Activated naive CD8-positive, alpha-beta T cell treated with anti-CD3 and anti-CD28 coated beads, Interleukin-2, amount 50 U/mL, for 24 hours (primary cell): ENCODE measurements at places on chromosomes 5 and 9.

GRCh38 chr9:71210326-71210725 is 88.9 kb upstream of the TRPM3 start:
- H3K27me3 ChIP-seq: peaks cover 2% of the 10 kb centered on the region
- H3K36me3 ChIP-seq: no peaks in the 10 kb centered on the region
- H3K4me3 ChIP-seq: no peak overlapping the region
- H3K4me1 ChIP-seq: no peaks in the 10 kb centered on the region

DNA sequence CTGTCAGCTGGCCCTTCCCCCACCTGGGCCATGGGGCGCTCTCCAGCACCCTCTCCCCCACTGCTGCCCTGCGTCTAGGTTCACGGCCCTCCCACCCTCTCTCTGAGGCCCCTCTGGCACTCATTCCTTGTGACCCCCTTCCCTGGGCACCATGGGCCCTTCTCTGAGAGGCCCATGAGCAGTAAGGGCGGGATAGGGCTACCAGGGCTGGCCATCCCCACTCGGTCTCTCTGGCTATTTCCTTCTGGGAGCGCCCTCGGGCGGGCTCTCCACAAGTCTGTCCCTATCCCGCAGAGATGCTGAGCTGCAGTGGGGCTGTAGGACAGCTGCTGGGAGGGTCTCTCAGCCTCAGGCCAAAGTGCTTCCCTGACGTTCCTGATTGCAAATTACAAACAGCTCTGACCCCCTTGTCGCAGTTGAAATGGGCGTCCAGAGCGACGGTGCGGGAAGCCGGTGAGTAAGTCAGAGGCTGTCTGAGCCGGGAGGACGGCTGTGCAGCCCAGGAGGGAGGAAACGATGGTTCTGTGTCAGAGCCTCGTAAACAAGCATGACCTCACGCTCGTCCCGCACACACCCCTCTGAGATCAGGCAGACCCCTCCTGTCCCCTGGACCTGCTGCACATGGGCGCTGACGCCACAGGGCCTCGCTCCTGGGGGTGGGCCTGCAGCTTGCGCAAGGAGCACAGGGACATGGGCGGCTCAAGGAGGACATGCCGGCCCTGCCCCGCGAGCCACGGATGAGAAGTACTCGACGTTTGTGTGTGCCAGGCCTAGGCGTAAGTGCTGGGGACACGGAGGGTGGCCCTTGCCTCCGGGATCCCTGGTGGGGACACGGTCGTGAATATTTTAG is 36.3 kb upstream of the GFPT2 start:
- no peaks in the 10 kb centered on the region for H3K36me3 ChIP-seq
- H3K27me3 ChIP-seq: no peaks in the 10 kb centered on the region
- no peaks in the 10 kb centered on the region for H3K4me1 ChIP-seq
- no peak overlapping the region for H3K27ac ChIP-seq

DNA sequence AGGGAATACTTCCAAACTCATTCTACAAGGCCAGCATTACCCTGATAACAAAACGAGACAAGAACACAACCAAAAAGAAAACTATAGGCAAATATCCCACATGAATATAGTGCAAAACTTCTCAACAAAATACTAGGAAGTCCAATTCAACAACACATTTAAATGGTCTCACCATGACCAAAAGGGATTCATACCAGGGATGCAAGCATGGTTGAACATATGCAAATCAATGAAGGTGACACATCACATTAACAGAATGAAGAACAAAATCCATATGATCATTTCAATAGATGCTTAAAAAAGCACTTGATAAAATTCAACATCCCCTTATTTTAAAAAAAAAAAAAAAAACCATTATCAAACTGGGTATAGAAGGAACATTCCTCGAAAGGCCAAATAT is 186.0 kb downstream of the DTWD2 start:
- no peak overlapping the region for H3K27ac ChIP-seq
- peaks cover 3% of the 10 kb centered on the region for H3K36me3 ChIP-seq
- DNase-seq: no peak
- H3K4me3 ChIP-seq: no peak overlapping the region
- H3K4me1 ChIP-seq: no peaks in the 10 kb centered on the region

GRCh38 chr9:21683484-21684175 is 118.8 kb upstream of the MTAP start:
- H3K4me1 ChIP-seq: peaks cover 77% of the 10 kb centered on the region
- H3K27me3 ChIP-seq: no peaks in the 10 kb centered on the region
- peak overlapping the region; percentile 91 for H3K27ac ChIP-seq
- no peak overlapping the region for H3K4me3 ChIP-seq

- no peak overlapping the region for H3K27ac ChIP-seq
- DNase-seq: no peak
- peaks cover 7% of the 10 kb centered on the region for H3K36me3 ChIP-seq
- H3K4me1 ChIP-seq: no peaks in the 10 kb centered on the region
- no peaks in the 10 kb centered on the region for H3K27me3 ChIP-seq
- no peak overlapping the region for H3K4me3 ChIP-seq
Observed at GRCh38 chr5:5398071-5398470, 24.4 kb upstream of the ICE1 start.

DNA sequence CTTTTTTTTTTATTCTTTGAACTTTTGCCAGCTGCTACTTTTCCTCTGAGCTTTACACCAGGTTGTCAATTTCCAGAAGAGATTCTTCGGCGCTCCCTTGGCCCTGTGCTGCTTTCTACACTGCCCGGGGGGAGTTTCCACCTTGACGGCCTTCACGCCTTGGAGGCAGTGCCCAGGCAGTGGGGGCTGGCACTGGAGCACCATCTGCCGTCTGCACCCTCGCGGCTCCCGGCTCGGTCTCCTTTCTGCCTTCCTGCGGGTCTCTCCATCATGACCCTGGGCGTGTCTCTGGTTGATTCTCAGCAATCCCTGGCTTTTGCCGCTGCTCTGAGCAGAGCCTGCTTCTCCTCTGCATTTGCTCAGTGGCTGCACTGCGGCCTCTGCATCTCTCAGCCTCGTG is 2.9 kb downstream of the SLC6A18 start:
- no peaks in the 10 kb centered on the region for H3K36me3 ChIP-seq

DNA sequence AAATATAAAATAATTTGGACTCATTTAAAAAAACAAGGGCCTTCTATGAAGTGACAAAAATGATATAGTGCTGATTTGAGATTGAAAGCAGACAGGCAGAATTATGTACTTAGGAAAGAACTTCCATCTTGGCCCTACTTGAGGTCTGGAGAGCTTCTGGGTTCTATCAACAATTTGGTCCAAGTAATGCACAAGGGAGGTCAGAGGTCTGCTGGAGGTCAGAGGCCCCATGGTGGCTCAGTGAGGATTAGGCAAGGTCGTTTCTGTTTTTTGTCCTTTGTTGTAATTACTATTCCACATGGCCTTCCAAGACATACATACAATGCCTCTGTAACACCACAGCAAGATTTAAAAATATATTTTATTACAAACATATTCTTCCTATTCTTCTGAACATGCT is 37.2 kb downstream of the NUDT12 start:
- H3K27ac ChIP-seq: no peak overlapping the region
- no peaks in the 10 kb centered on the region for H3K36me3 ChIP-seq
- H3K4me3 ChIP-seq: no peak overlapping the region
- H3K4me1 ChIP-seq: no peaks in the 10 kb centered on the region

- H3K27me3 ChIP-seq: peaks cover 10% of the 10 kb centered on the region
- no peak overlapping the region for H3K27ac ChIP-seq
- no peaks in the 10 kb centered on the region for H3K36me3 ChIP-seq
Observed at GRCh38 chr5:174409070-174409469, 315.3 kb upstream of the MSX2 start.

DNA sequence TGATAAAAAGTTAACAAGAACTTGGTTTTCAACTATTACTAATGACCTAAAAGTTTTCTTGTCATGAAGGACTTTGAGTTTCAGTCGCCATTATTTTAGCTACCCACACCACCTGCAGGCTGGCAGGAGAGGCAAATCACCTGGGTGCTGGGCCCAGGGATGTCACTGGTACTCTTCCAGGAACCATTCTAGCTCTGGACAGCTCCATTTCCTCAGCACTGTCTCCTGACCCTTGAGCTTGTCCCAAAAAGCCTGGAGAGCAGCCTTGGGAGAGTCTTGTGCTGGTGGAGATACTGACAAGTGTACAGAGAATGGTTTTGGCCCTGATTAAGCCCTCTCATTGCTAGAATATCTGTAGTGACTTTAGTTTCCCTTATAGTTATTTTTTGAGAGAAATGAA is 1924.1 kb upstream of the WWC1 start:
- H3K4me3 ChIP-seq: no peak overlapping the region
- no peak for DNase-seq
- H3K27ac ChIP-seq: no peak overlapping the region
- no peaks in the 10 kb centered on the region for H3K4me1 ChIP-seq
- no peaks in the 10 kb centered on the region for H3K27me3 ChIP-seq

DNA sequence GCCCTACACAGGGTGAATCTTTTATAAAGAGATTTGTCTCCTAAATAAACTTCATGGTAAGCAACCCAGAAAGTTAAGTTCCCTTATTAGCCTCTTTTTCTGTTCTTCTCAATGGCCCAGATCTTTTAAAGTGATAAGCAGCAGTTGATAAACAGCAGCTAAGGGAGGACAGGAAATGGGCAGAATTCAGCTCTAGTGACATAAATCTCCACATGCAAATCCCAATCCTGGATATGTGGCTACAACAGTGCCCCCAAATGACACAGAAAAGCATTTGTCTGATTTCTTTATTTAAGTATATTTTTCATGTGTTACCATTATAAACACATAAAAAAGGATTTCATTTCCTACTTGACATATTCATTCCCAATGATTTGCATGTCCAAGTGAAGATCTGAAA is 199.0 kb downstream of the DTWD2 start:
- H3K4me1 ChIP-seq: no peaks in the 10 kb centered on the region
- no peak for DNase-seq

GRCh38 chr5:14208071-14209021 is 65.2 kb downstream of the TRIO start:
- DNase-seq: no peak
- H3K4me3 ChIP-seq: no peak overlapping the region
- peaks cover 6% of the 10 kb centered on the region for H3K27me3 ChIP-seq
- H3K27ac ChIP-seq: peak overlapping the region; percentile 37
- peaks cover 36% of the 10 kb centered on the region for H3K4me1 ChIP-seq

- H3K36me3 ChIP-seq: peaks cover 2% of the 10 kb centered on the region
- DNase-seq: no peak
- no peaks in the 10 kb centered on the region for H3K4me1 ChIP-seq
Observed at GRCh38 chr9:5939530-5939929, 48.8 kb downstream of the MLANA start.

GRCh38 chr5:170491479-170491878 is 12.3 kb upstream of the KCNIP1 start:
- H3K36me3 ChIP-seq: no peaks in the 10 kb centered on the region
- no peaks in the 10 kb centered on the region for H3K4me1 ChIP-seq
- no peak overlapping the region for H3K4me3 ChIP-seq

- H3K27me3 ChIP-seq: no peaks in the 10 kb centered on the region
- peak; percentile 14 for DNase-seq
- H3K27ac ChIP-seq: no peak overlapping the region
- peaks cover 47% of the 10 kb centered on the region for H3K36me3 ChIP-seq
Observed at GRCh38 chr5:34914671-34915138, 599 bp downstream of the RAD1 start.

- H3K4me3 ChIP-seq: no peak overlapping the region
- no peak for DNase-seq
- H3K27me3 ChIP-seq: no peaks in the 10 kb centered on the region
- peaks cover 35% of the 10 kb centered on the region for H3K36me3 ChIP-seq
- H3K4me1 ChIP-seq: peaks cover 61% of the 10 kb centered on the region
- peak overlapping the region; percentile 57 for H3K27ac ChIP-seq
Observed at GRCh38 chr9:20361656-20362570, 260.4 kb downstream of the MLLT3 start.

GRCh38 chr5:153888781-153889180 is 149.9 kb downstream of the FAM114A2 start:
- no peaks in the 10 kb centered on the region for H3K27me3 ChIP-seq
- DNase-seq: no peak
- no peak overlapping the region for H3K4me3 ChIP-seq
- H3K4me1 ChIP-seq: no peaks in the 10 kb centered on the region
- H3K36me3 ChIP-seq: no peaks in the 10 kb centered on the region

GRCh38 chr5:54524704-54525103 is 7.1 kb downstream of the SNX18 start:
- DNase-seq: no peak
- no peaks in the 10 kb centered on the region for H3K27me3 ChIP-seq
- peaks cover 3% of the 10 kb centered on the region for H3K36me3 ChIP-seq
- H3K27ac ChIP-seq: no peak overlapping the region

DNA sequence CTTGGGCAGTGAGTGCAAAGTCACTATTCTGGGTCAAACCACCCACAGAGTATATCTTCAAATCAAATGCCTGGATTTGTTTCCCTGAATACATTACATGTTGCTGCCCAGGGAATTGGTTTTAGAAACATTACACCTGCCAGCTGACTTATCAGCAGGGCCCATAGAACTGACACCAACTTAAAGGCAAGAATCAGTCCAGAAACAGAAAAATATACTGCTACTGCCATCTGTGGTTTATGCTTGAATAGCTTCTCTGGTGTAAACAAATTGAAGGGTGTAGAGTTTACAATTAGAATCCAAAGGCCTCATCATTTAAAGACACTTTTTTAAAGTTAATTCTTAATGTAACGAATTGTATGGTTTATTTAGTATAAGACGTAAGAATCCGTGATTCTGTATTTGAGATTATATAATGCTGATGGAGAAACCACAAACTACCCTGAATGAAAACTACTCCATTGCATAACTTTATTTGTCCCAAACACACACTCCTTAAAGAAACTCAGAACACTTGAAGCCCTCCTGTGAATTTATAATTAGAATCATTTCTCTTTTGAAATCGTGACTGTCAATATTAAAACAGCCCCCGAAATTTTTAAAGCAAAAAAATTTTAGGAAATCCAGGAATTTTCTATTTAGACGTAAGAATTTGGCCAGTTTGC is 6.2 kb downstream of the NR6A1 start:
- H3K4me3 ChIP-seq: no peak overlapping the region
- peaks cover 10% of the 10 kb centered on the region for H3K4me1 ChIP-seq
- DNase-seq: no peak
- H3K27ac ChIP-seq: no peak overlapping the region

- no peak overlapping the region for H3K27ac ChIP-seq
- H3K4me3 ChIP-seq: no peak overlapping the region
- no peaks in the 10 kb centered on the region for H3K36me3 ChIP-seq
- DNase-seq: no peak
- H3K4me1 ChIP-seq: peaks cover 14% of the 10 kb centered on the region
- peaks cover 2% of the 10 kb centered on the region for H3K27me3 ChIP-seq
Observed at GRCh38 chr5:57492632-57493031, 10.0 kb upstream of the ACTBL2 start.

DNA sequence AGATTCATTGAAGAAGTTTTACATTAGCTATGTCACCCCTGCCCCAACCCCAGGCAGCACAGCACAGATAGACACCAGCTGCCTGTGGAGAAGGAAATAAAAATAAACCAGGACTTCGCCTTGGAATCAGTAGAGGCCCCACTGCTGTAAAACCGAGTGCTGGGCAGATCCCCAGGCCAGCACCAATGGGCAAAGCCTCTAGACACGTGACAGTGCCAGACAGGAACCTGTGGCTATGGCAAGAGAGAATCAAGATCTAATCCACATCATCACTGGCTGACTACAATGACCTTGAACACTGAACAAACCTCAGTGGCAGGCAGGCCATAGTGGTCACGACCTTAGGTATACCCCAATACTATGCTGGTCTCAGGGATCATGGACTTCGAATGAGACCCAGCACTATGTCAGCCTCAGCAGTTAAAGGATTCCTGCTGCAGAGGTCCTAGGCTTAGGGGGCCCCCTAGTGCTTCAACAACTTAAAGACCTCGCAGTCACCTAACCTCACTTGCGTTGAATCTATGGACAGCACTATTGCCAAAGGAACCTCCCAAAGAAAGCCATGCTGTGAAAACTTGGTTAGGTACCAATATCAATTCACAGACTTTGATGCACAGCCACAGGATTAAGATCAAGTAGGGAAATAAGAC is 2118.6 kb upstream of the C9orf72 start:
- no peaks in the 10 kb centered on the region for H3K4me1 ChIP-seq
- no peak overlapping the region for H3K4me3 ChIP-seq
- DNase-seq: no peak
